ENCODE measurements at places on chromosomes 12 and 14.

- DNase-seq, result no peak
Measured at GRCh38 chr14:30885840-30886740, 11.7 kb downstream of the COCH start.

GRCh38 chr14:89303456-89304435, 113.3 kb downstream of the FOXN3 start:
- peak; percentile 64 for DNase-seq

DNA sequence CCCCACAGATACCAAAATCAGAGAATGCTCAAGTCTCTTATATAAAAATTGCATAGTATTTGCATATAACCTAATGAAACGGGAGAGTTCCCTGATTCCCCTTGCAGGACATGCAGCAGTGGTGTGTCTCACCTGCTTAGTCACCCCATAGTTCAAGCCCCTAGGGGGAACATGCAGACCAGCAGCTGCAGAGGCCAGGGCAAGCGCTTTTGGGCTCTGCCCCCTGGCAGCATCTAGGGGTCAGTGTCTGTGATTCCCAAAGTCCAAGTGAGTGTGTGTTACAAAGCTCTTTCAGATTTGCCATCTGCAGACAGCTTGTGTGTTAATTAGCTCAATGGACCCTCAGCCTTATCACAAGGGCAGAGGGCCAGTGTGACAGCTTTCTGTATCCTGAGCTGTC, 110.1 kb downstream of the DNAI7 start:
- no peak for DNase-seq

GRCh38 chr12:26271889-26272492, 76.6 kb downstream of the SSPN start:
- peak; percentile 30 for DNase-seq

- DNase-seq, result no peak
Measured at GRCh38 chr12:108980831-108981618, 39.8 kb downstream of the SVOP start.

- DNase-seq, result no peak
Measured at GRCh38 chr14:69796797-69797500, at the start of gene SLC10A1. SLC10A1 (minus strand) TSS chr14:69797241; CDS start chr14:69797155, 86 bp downstream.
